ENCODE measurements at places on chromosomes 5 and 9.
A peak's percentile ranks its signal among the peaks of the same experiment; 100 is the strongest.

- DNase-seq: no peak
Observed at GRCh38 chr5:74143721-74144330, 496.7 kb downstream of the ENC1 start.

GRCh38 chr5:2029206-2029605, 146.5 kb upstream of the IRX4 start:
- DNase-seq: no peak

GRCh38 chr5:34543687-34544086, 112.4 kb upstream of the RAI14 start:
- DNase-seq: no peak

DNA sequence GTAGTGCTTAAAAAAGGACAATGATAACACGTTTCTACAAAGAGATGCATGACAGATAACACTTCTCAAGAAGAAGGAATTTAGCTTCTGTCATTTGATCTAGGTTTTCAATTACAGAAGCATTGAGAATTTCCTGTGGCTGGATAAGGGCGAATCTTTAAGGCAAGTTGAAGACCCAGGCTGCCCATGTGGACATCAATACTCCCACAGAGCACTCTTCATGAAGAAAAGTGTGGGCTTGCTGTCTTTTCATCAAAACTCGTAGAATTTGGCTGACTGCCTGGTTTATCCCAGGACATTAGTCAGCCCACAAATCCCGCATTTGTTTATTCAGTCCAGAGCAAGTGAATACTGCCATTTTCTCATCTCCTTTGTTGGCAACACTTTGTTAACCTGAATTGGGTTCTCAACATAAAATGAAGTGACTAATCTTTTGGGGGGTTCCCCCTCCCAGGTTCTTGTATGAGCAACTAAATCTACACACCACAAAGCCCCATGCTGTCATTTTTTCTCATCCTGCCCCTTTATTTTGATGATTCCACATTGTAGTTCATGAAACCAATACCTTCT, 43.4 kb upstream of the CDKN2B start:
- DNase-seq: peak; percentile 76

DNA sequence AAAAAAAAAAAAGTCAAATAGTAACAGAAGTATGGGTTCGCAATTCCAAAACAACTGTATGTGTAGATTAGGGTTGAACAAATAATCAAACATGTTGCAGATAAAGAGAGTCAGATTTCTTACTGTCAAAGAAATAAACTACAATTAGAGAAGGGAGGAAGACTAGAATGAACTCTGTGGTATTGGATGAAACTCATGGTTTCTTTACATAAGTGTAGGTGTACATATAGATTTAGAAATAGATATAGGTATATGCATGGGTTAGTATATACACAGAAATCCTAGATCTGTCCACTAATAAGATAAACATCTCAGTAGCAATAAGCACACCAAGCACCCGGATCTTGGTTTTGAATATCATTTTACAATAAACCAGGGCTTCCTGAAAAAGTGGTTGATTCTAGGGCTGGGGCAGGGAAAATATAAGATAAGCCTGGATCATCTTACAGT, 21.3 kb downstream of the DTWD2 start:
- DNase-seq: no peak

DNA sequence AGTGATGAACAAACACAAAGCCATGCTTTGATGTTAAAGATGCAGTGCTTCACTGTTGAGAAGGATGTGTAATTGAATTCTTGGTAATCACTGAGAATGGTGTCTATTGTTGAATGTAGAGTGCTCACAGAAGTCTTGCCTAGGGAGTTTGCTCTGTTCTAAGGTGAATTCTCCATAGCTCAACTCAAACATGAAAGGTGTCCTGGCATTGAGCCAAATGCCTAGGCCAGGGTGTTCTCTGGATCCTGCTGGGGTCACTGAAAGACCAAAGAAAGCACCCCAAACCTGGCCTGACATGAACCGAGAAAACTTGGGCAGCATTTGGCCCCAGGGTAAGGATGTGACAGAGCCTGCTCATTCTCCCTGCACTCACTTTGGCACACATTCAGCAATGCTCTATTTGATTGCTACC, 217.3 kb downstream of the ARL15 start:
- DNase-seq: no peak

DNA sequence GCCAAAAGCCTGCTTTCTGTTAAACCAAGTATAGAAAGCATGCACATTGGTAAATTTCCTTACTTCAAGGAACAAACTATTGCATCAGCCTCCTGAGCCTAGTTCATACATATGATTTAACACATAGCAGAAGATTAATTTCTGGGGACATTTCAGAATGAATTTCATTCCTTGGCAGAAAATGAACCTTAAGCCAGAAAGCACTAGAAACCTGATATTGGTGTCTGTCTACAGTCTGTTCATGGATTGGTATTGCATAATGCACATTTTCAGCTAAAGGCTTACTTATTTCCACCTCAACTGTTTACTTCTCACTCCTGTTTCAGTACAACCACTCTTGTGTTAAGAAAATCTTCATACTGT, 1471.8 kb upstream of the NUDT12 start:
- no peak for DNase-seq

- no peak for DNase-seq
Observed at GRCh38 chr5:132296412-132297016, 2.3 kb downstream of the SLC22A4 start.

Data from activated CD8-positive, alpha-beta T cell treated with anti-CD3 and anti-CD28 coated beads for 36 hours (primary cell).